ENCODE measurements at places on chromosomes 11 and 22.

DNA sequence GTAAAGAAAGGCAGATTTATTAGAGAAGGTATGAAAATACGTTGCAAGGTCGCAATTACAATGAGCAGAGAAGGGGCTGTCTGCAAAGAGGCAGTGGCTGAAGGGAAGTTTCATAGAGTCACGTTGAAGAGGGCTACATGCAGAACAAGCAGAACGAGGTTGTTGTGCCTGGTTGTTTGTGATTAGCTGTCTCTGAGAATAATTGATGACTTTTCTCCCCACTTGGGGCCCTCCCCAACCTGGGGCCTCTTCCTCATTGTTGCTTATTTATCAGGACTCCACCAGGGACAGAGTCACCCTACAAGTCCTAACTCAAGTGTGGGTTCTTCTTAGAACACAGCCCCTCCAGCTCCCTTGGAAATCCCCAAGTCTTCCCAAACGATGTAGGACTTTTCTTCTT is 29.1 kb downstream of the CSF2RB start:
- DNase-seq = no peak

- DNase-seq = no peak
These were observed 2.6 kb upstream of the MCHR1 start for GRCh38 chr22:40676644-40677043.

- no peak for DNase-seq
These were observed 309.0 kb downstream of the BLID start for GRCh38 chr11:121807051-121807450.

GRCh38 chr11:78085972-78086371 is 6.3 kb upstream of the NDUFC2 start:
- DNase-seq = no peak

DNA sequence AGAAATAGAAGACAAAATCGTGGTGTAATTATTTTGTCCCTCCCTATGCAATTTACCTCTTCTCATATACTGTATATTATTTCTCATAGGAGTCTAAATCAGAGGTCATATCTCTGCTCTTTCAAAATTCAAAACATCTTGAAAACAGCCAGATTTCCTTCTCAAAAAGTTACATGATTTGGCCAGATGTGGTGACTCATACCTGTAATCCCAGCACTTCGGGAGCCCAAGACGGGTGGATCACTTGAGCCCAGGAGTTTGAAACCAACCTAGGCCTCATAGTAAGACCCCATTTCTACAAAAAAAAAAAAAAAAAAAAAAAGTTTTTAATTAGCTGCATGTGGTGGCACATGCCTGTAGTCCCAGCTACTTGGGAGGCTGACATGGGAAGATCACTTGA is 29.0 kb upstream of the DNAJB7 start:
- no peak for DNase-seq

GRCh38 chr11:35029979-35030682 is 108.8 kb upstream of the CD44 start:
- DNase-seq = no peak

- no peak for DNase-seq
These were observed 5.5 kb downstream of the CYP2R1 start for GRCh38 chr11:14886513-14886912.

DNA sequence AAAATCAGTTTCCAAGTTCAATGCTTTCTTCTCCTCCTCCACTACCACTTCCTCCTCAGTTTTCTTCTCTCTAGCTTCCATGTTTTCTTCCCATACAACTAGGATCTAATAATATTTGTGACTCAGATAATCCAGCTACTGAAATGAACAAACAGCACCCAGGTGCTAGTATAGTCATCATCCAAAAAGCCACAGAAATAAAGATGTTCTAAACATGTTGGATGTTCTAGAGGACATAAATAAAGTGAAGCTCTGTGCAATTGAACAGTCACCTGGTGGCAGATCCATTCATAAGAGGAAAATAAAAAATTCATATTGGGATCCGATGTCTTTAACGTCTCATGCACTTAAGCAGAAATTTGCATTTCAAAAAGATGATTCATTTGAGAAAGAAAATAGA is 142.8 kb downstream of the ENTHD1 start:
- DNase-seq = no peak

GRCh38 chr11:82105331-82105998 is 628.2 kb downstream of the FAM181B start:
- DNase-seq = no peak

- DNase-seq = no peak
These were observed 3.9 kb downstream of the FDX1 start for GRCh38 chr11:110433393-110434333.

- DNase-seq = no peak
These were observed 5.1 kb upstream of the PHLDB1 start for GRCh38 chr11:118602331-118602730.

DNA sequence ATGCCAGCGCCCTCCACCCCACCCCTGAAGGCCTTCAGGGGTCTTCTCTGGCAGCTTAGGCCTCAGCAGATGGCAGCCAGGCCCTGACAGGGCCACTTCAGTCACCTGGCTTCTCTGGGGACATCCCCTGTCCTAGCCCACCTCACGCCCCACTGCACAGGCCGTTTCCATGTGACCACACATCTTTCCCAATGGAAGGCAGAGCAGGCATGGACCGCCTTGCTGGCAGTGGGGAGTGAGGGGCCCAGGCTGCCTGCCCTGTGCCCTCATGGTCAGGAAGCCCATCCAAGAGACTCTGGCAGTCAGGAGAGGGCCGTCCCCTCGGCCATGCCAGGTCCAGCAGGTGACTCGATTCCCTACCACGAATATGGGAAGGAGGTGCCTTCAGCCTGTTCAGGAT is 25.8 kb downstream of the MACROD1 start:
- no peak for DNase-seq

DNA sequence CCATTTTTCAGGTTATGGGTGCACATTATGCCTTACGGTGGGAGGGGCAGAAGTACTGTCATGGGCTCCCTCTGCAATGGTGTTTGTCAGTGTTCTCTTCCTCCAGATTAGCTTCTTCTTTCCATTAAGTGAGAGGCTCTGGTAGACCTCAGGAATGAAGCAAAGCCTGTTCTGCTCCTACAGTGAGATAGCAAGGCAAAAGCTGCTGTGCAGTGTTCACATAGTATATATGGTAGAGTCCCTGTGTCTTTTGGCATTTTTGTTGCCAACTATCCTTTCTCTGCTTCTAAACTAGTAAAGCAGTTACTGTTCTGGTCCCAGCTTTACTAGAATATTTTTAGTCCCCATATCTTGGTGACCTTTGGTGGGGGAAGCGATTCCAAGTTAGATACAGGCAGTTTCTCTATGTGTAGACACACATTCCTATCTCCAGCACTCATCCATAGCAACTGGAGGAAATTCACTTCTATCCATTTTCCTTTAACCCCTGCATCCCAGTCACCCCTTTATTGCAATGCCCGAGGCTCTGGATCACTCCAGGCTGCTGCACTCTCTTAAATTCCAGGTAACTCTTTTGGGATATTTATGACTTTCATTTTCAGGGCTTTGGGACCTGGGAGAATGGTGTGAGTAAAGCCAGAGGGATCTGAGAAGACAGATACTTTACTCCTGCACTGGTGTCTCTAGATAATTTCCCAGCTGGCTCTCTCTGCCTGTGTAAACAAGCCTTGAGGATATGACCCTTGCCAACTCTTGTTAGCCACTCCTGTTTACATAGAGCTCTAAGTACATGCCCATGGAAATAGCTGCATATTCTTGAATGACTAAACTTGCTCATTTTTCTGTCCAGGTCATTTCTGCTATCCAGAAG is 3.9 kb upstream of the TRIM34 start:
- no peak for DNase-seq

GRCh38 chr11:123091506-123091905 is 29.6 kb upstream of the HSPA8 start:
- DNase-seq = no peak

DNA sequence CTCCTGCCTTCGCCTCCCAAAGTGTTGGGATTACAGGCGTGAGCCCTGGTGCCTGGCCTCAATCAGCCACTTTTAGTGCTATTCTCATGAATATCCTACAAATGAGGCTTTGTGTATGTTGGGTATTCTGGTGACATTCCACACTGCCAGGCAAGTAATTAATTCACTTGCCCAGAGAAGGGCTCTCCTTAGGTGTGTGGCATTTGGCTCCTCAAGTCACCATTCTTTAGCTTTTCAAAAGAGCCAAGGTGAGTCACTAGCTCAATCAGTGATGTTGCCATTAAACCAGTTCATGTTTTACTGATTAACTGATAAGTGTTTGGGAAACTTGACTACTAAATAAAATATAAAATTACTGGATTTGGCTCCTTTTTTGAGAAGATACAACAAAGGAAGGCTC is 52.2 kb downstream of the SLC25A17 start:
- DNase-seq = no peak

- DNase-seq = no peak
These were observed 71.3 kb downstream of the PPP2R1B start for GRCh38 chr11:111694851-111695250.

DNA sequence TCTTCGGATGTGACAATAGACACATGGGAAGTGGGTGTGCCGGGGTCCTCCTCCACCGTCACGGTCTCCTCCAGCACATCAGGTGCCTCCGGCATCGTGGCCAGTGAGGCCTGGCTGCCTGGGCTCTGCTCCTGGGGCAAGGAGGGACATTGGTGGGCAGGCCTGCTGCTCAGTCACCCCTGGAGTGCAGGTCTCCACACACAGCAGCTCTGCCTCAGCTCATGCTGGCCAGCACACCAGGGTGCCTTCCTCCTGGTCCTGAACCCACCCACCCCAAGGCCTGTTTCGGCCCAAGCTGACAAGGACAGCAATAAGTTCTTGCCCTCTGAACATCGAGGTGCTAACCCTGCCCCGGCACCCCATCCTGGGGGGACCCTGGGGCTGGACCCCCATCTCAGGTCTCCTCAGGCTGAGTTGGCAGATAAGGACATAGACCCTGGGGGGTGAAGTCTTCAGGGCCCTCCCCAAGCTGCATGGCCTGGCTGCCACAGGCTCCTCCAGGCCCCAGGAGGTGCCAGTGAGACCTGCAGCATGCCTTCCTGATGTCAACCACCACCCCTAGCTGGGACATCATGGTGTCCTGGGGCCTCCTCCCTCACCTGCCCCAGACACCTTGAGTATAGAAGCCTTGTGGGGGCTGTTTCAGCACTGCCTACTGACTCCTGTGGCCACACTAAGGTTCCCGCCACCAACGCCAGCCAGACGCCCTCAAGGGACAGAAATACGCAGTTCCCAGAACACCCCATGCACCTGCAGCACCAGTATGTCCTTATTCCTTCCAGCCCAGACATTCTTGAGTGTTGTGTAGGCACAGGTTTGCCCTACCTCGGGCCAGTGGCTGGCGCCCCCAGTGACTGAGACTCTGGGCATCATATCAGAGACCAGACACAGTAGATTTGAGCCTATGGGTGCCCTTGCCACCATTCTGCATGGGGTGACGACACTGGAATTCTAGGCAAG is 34.4 kb downstream of the ARVCF start:
- DNase-seq = no peak

DNA sequence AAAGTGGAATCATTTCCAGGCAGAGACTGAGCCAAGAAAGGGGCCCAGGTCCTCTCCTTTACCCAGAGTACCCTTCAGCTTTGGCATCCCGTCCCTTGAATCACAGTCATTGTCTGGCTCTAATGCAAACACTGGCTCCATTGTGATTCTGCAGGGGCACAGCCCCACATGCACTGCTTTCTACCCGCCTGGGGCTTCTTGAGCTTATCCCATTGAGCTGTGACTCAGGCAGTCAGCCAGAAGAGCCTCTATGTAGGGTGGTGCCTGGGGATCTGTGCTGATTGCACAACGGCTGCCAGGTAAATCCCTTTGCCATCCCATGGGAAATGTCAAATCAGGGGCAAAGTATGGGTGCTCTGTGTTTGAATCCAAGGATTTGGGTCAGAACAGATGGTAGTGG is 88.9 kb downstream of the RASSF10 start:
- no peak for DNase-seq

- no peak for DNase-seq
These were observed 68.7 kb upstream of the CREB3L1 start for GRCh38 chr11:46208803-46209202.

DNA sequence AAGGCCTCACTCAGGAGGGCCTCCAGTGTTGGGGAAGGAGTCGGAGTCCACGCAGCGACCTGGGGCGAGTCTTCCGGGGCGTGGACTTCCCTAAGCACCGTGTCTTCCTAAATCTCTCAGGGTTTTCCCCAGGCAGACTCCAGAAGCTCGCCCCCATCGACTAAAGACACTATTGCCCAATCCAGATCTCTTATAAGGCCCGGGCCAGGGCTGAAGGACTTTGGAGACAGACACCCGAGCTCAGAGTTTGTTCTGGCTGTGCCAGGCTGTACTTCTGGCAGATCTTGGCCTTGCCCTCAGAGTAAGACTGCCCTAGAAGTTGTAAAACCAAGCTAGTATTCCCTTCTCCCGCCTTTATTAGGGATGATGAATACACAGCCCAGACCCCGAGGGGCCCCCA is 191.4 kb downstream of the BUD13 start:
- no peak for DNase-seq

DNA sequence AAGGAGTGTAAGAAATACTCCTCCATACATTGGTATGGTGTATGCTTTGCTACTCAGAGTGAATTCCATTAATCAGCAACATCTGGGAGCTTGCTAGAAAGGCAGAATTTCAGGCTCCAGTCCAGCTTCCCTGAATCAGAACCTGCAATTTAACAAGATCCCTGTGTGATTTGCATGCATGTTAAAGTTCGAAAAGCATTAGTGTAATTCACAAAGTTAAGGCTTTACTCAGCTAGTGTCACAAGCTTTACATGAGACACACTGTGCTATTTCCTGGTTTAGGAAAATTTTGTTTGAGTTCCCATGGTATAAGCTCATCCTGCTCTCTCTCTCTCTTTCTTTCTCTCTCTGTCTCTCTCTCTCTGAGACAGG is 37.0 kb upstream of the HEPHL1 start:
- DNase-seq = no peak

- no peak for DNase-seq
These were observed 725 bp downstream of the KDM2A start for GRCh38 chr11:67119585-67120391.

DNA sequence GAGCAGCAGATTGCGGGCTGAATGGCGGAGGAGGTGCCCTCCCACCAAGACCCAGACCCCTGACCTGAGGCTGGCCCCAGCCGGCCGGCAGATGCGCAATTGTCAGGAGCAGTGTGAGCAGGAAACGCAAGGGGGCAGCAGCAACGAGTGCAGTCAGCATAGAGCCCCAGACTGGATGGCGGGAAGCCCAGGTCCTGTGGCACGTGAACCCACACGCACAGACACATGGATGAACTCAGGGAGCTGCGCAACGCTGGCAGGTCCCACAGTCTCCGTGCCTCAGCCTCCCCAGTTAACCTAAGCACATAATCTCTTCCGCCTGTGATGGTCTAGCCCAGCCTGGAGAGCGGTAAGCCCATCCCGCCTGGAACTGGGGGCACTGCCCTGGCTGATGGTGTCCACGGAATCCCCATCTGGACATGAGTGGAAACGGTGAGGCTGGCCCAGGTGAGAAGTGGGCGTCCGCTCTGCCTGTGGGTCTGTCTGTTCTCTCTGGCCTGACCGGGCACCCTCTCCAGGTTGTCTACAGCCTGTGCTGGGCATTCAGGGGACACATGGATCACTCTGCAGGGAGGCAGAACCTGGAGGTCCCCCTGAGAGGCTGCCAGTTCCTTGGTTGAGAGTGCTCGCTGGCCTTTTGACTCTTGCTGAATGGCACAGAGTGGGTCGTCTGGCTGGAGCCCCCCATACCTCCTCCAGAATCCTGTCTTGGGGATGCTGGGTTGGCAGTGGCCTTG is 626 bp upstream of the TBX10 start:
- peak; percentile 43 for DNase-seq
